ENCODE measurements at places on chromosomes 12 and 14.

DNA sequence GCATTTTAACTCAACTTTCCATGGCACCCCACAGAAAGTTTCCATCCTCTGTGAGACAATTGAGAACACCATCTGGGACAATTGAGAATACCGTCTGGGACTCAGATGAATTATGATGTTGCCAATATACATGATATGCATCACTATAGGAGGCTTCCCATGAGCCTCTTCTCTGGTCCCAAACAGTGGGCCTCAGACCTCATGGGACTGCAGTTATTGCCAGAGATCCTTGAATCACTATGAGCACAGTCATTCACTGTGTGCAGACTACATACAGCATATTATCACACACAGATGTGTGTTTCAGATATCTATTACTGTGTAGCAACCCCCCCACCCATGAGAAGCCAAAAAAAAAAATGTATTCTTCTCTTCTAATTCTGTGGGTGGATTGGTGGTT, 134.4 kb downstream of the GXYLT1 start:
- DNase-seq = no peak

DNA sequence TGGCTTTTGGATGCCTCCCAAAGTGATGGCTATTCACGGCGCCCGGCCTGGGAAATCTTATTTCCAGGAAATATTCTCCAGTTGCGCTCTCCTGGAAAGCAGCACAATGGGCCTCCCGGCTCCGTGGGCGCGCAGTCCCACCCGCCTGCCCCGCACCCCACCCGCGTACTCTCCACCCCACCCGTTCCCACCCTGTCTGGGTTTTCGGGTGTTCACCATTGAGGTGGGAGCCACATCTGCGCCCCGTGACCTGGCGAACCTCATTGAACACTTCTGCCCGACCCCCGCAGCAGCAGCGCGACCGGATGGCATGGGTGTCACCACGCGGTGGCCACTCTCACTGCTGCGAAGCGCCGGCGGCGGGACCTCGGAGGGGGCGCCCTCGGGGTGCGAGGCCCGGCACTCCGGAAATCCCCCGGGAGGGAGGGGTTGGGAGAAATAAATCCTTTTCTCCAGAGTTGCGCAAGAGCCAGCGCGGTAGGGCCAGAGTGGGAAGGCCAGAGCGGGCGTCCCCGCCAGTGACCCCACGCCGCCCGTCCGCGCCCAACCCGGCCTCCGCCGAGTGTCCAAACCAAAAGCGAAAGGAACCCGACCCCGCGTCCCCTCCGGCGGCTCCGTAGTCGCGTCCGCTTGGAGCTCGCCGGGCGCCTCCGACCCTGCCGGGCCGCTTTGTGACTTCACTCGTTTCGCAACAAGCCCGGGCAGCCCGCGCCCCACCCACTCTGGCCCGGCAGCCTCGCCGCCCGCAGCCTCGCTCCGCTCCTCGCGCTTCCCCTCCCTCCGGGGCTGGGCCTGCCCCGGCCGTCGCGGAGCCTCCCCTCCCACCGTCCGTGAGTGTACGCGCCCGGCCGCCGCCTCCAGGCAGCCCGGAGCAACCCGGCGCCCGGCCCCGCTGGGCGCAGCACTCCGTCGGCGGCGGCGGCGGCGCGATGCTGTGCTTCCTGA, at the start of gene DRAM1:
DRAM1 (plus strand) TSS at position 720 of the 945 bp plus-strand sequence; CDS start at position 930, 210 bp downstream.
- DNase-seq = peak; percentile 53

DNA sequence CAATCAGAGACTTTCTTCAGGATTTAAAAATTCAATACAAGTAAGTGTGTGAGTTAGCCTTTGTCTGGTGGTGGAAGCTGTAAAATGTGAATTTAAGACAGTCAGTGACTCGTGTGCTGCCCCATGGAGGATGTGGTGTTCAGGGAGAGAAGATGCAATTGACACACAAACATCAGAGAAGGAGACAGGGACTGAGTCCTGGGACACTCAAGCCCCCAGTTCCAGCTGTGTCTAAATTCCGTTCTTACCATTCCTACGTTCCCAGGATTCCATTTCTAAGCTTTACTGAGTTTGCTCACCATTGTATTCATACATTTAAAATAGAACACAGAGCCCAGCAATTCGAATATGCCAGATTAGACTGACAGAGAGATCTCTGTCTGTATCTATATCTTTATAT, 67.6 kb downstream of the C12orf56 start:
- DNase-seq = no peak

DNA sequence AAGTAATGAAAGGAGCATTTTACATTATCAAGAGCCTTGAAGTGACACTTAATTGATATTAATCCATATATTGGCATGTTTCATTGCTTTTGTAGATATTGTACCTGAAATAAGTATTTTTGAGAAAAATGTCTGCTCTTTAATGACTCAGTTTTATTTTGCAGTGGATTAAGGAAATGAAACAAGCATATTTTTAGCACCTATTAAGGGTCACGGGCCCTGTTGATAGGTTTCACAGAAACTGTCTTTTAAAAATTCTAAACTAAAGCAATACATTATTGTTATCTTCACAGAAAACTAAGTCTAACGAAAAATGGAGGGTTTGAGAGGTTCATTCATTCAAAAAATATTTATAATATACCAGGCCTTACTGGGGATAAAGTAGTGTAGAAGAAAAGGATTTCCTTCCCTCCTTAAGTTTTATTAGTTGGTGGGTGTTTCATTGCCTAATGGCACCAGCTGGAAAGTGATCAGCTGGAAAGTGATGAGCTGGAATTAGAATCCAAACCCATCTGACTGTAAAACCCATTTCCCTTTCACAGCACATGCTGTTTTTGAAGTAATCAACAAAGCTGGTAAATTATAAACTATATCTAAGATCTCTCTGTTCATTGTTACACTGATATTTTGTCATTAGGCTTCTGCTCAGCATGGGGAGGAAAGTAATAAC, 54.2 kb downstream of the PTPRQ start:
- DNase-seq = no peak

DNA sequence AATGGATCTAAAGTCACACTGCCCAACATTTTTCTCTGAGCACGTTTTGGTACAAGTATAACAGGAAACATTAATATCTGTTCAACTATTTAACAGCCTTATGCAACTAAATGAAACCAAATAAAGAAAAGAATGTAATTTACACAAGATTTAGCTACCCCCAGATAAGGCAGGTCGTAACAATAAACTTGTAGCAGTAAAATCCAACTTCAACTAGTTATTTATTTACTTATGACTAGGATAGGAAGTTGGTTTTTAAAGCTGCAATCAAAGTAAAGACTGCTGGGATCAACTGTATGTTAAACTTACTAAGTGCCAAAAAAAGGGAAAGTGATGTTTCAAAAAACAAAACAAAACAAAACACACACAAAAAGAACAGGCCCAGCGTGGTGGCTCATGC, 30.9 kb downstream of the FERMT2 start:
- DNase-seq = no peak

DNA sequence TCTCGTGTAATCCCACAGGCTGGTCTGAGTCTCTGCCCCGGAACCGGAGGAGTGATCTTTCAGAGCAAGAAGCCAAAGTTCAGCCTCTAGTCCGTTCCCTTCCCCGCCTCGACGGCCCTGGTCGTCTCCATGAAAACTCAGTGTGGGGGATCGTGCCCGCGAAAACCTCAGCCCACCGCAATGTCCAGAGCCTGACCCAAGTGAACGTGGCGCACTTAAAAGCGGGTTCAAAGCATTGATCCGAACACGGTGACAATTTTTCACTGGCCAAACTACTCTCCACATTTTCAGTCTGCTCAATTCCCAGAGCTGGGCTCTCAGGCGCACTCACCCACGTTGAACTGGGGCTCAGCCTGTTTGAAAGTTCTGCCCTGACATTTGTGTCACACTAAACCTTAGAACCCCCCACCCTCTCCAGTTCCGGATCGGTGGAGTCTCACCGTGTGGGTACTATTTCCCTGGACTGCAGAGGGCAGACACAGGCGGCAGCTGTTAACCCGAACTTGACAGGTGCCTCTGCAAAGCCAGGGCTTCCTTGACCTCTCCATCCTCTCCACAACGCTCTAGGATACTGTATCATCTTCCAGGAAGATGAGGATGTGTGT, 886 bp upstream of the PRICKLE1 start:
- DNase-seq = no peak

DNA sequence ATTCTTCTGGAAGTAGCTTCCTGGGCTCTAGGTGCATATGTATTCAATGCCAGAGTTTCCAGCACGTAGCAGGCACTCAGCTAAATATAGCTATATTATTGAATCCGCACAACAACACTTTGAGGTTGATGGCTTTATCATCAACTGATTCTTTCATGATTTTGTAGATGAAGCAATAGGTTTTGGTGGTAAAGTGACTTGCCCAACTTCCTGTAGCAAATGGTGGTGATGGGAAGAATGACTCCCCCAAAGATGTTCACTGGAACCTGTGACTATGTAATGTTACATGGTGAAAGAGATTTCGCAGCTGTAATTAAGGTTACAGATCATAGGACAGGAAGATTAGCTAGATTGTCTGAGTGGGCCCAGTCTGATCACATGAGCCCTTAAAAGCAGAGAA, 3.2 kb downstream of the TDRD9 start:
- DNase-seq = no peak

DNA sequence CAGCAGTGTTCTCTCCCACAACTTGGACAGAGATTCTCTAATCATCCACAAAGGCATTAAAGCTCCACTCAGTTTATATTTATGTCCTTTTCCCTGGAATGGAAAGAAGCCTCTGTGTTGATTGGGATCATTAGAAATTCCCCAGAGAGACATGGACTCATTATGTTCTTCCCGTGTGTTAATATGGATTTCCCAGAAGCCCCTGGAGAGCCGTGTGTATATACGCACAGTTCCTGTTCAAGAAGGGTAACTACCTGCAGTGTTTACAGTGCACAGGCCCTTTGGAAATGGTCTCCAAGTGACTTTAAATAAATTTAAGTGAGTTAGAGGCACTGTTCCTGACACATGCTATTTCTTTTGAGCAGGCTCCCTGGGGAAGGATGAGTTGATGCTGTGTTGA, 428.0 kb upstream of the TMTC1 start:
- no peak for DNase-seq

DNA sequence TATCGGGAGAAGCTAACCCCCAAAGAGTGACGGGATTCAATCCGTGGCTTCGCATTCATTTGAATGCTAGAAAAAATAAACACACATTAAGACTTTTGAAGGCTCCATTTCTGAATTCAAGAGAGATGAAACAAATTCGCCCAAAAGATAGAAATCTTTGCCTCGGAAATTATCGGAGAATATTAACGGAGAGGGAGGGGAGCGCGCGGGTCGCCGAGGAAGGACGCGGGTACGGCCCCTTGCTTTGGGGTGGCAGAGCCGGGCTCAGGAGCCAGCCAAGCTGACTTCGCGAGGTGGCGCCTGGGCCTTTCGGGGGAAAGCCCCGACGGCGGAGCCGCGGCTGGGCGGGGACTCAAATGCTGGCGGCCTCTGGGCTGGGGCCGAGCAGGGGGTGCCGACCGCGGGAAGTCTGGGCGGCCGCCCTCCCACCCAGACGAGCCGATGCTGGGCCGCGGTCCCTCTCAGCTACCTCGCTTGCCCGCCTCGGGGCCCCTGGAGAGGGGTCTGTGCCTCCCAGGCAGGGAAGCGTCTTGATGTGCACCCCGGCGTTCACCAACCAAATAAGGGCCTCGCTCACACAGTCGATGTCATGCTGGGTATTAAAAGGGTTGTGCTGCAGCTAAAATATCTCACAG, 14.7 kb downstream of the NKX2-1 start:
- DNase-seq = no peak

- no peak for DNase-seq
These were observed 460.4 kb upstream of the RGS6 start for GRCh38 chr14:71471634-71472355.

DNA sequence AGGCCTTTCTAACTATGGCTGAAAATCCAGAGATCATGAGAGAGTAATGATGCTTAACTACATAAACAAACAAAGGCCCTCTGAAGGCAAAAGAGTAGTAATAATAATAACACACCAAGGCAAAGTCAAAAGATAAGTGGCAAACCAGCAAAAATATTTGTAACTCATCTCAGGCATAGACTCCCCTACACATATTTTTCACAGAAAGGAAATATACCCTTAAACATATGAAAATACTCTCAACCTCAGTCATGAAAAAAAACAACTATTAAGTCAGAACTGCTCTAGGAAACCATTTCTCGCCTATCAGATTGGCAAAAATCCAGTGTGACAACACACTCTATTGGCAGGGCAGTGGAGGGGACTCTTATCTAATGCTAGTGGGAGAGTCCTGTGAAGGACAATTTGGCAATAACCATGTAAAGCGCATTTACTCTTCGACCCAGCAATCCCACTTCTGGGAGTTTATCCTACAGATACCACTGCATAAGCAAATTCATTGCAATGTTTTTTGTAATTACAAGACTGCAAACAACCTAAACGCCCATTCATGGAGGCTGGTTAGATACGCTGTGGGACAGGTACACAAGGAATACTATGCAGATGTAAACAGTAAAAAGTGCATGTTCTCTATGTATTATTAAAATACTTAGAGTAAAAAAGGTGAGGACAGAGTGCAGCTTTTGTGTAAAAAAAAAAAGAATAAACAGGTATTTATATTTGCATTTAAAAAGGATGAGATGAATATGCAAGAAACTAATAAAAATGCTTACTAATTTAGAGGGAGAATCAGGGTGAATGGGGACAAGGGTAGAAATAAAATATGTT, 26.0 kb upstream of the IL22 start:
- no peak for DNase-seq

GRCh38 chr12:49212572-49212971, 23.7 kb upstream of the TUBA1A start:
- no peak for DNase-seq

Measured in activated naive CD4-positive, alpha-beta T cell (primary cell).